ENCODE measurements at places on chromosomes 11 and 22.

GRCh38 chr22:43393132-43393843, 18.5 kb upstream of the MPPED1 start:
- no peak for DNase-seq

GRCh38 chr22:49789289-49790141, 38.2 kb downstream of the BRD1 start:
- no peak for DNase-seq

GRCh38 chr11:8610532-8611116, 16.6 kb upstream of the STK33 start:
- no peak for DNase-seq

DNA sequence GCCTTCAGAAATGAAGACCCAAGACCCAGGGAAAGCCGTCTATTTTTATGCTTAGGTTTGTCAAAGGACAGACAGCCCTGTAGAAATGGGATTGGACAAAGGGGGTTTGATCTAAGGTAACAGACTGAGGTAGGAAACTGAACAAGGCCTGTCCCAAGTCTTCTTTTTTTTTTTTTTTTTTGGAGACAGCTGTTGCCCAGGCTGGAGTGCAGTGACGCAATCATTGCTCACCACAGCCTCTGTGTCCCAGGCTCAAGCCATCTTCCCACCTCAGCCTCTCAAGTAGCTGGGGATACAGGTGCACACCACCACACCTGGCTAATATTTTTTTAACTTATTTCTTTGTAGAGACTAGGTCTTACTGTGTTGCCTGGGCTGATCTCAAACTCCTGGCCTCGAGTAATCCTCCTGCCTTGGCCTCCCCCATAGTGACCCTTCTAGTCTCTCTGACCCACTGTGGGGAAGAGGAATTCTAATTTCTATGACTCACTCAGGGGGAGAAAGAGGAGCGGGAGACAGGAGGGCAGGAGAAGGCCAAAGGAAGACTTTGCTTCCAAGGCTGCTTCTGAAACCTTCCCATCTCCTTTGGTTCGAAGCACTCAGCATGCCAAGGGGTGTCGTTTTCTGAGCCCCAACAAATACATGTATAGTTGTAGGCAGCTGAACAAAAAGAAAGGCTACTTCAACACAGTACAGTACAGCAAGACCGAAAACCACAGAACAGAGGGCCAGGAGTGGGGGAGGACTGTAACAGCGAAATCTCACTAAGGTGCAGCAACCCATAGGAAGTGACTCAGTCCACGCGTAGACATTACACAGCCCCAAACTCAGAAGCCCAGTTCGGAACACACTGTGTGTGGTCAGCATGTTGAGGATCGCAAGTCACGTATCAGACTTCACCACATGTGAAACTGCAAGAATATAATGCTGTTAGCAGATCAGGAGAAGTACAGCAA, 872 bp downstream of the TMA7B start:
- no peak for DNase-seq

GRCh38 chr11:62439785-62440602, 21.2 kb downstream of the SCGB1A1 start:
- no peak for DNase-seq

DNA sequence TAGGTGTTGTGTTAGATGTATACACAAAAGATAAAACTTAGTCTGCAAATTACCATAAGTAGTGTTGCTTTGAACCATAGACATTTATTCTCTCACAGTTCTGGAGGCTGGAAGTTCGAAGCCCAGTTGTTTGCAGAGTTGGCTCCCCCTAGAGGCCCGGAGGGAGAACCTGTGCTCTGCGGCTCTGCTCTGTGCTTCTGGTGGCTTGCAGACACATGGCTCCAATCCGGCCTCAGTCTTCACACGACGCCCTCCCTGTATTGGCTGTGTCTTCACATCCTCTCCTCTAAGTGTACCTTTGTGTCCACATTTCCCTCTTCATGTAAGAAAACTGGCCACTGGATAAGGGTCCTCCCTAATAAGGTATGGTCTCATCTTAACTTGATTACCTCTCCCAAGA, 128.4 kb downstream of the OPCML start:
- DNase-seq: peak; percentile 49

- DNase-seq: no peak
These were observed 1.3 kb downstream of the SERPING1 start for GRCh38 chr11:57598831-57599155.

- DNase-seq: no peak
These were observed 34.3 kb upstream of the CFAP300 start for GRCh38 chr11:102012946-102013345.

GRCh38 chr11:117941976-117942654, 12.9 kb upstream of the TMPRSS13 start:
- no peak for DNase-seq
